Midbrain (tissue), 1 donor: ENCODE measurements at places on chromosomes 3 and 15.

DNA sequence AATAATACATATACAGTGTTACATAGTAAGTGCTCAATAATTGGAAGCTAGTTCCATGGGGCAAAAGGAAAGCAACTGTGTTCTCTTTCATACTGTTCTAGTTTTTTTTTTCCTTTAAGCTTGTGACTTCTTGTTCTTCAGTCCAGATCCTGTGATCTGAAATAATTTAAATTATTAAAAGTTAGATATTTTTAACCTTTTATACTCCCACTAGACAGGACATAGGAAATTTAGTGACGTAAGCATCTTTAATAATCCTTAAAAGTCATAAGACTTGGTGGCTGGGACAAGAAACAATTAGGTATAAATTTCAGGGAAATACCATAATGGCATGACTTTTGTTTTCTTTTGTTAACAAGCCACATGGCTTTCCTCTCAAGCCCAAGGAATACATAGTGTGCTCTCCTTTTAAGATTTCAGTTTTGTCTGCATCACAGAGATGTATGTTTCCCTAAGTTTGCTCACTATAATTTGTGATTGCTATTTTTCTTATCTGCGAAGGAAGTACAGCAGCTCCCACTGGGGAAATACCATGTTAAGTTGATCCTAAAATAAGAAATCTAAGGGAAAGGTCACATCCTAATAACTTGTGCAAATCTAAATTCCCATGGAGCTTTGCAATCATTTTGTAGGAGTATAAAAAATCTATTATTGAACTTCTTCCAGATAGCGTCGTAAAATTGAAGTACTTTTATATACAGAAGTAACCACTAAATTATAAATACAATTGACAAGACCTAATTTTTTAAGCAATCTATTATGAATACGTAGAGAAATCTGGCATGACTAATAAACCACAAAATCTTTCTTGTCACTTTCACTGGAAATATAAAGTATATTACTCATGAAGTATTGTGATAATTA lies 30.1 kb downstream of the PPARG start:
- no peak for DNase-seq

- no peak for DNase-seq
Observed at GRCh38 chr3:65953301-65953812, 85.4 kb downstream of the MAGI1 start.

- no peak for DNase-seq
Observed at GRCh38 chr3:172537507-172538158, 14.4 kb upstream of the TNFSF10 start.

DNA sequence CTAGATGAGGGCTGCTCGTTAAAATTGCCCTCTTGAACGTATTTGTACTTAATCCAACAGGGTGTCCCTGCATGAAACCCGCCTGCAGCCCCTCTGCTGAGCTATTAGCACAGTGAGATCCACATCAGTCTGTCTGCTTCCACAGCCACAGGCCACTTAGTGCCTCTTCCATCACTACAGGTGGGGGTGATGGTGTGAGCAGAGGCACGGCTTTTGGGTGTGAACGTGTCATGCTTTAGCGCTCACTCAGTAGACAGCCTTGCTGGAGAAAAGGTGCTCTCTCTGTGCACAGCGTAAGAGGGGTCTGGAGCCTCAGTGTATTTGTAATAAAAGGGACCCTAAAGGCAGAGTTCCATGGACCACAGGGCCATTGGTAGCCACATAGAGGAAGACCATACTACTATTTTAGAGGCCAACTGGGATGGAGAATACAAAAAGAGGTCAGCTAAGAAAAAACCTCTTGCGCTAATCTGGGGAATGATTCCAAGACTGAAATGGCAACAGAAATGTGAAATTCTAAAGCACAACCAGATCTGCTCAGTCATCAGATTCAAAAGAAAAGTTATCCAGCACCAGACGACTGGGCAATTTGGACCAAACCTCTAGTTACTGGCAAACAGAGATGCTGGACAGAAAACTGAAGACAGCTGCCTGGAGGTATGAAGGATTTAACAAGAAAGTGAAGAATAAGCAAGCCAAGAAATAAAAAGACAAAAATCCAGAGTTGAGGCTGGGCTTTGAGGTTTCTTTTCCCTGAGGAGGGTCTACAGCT lies 120.2 kb downstream of the ATP10A start:
- no peak for DNase-seq
